ENCODE measurements at places on chromosomes 11 and 22.

GRCh38 chr11:132008872-132009271 is 638.5 kb downstream of the NTM start:
- DNase-seq: no peak

- no peak for DNase-seq
Observed at GRCh38 chr11:1178906-1179305, 21.2 kb downstream of the MUC5AC start.

GRCh38 chr11:4713241-4713640 is 8.7 kb downstream of the MMP26 start:
- DNase-seq: no peak

- DNase-seq: no peak
Observed at GRCh38 chr11:71368966-71369365, 79.2 kb downstream of the DHCR7 start.

DNA sequence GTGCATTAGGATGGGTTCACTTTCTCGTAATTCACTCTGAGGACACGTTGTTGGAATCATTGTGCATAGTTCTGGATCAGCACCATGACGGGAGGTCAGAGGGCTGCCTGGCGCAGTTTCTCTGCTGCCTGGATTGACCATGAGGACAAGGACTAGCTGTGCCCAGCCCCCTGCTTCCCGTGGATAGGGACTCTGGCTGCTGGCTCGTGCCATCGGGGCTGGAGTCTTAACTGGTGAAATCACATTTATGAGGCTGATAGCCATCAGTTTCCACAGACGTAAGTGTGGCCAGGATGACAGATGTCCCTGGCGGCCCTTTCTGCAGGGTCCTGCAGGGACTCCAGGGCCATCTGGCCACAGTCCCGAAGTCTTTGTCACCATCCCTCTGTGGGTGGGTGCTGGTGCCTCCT is 24.1 kb upstream of the GRAMD4 start:
- no peak for DNase-seq

- no peak for DNase-seq
Observed at GRCh38 chr11:117278347-117278746, 12.8 kb upstream of the BACE1-AS start.

GRCh38 chr11:8217926-8218325 is 45.8 kb downstream of the LMO1 start:
- DNase-seq: no peak

DNA sequence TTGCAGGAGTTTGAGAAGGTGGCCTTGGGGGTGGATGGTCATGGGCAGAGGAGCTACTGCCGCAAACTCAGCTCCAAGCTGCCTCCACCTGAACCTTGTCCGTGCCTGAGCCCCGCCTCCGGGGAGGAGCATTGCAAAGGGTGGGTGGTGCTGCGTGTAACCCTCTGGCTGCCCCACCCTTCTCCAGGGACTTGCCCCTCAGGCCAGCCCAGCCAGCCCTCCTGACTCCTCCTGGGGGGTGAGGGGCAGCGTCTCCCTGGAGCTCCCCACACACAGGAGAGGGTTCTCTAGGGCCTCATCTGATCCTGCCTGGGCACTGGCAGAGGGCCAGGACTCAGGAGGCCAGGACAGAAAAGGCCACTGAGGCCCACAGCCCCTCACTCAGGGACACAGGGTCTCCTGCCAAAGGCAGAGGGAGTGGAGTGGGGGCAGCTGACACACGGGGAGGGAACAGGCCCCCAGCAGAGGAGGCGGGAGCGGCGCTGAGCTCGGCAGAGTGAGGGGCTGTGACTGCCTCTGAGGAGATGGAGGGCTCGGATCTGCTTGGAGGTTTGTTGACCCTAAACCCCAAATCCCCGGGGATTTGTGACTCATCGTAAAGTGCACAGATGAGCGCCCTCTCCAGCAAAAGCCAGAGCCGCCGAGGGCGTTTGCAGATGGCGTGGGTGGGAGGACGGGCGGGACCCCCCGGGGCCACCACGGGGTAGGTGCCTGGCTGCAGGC is 12.8 kb downstream of the BRSK2 start:
- DNase-seq: no peak

DNA sequence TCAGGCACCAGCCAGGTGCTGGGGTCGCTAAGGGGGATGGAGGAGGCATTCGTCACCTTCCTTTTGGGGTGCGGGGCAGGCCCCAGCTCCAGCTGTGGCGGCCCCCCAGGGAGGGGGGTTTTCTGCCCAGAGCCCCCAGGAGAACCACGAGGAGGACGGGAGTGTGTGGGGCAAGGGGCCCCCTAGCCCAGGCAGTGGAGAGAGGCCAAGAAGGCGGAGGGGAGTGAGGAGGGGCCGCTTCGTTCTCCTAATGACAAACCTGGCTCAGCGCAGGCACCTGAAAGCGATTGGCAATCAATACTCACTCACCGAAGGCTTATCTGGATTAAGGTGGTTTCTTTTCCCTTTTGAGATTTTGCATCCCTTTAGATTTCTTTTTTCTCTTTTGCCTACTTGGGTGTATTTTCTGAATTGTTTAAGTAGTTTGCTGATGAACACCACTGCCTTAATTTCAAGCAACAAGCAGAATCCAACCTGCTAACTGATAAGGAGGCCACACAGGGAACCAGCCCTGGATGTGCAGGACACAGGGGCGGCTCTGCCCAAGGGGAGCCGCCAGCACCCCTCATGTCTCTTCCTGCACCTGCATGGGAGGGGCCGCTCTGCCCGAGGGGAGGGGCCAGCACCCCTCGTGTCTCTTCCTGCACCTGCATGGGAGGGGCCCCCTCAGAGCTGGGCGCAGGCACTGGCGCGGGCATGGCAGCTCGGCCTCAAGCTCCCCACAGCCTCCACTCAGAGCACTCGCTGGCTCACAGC is 122.3 kb downstream of the BRD1 start:
- DNase-seq: no peak

GRCh38 chr11:115996125-115996807 is 492.1 kb upstream of the CADM1 start:
- DNase-seq: no peak

DNA sequence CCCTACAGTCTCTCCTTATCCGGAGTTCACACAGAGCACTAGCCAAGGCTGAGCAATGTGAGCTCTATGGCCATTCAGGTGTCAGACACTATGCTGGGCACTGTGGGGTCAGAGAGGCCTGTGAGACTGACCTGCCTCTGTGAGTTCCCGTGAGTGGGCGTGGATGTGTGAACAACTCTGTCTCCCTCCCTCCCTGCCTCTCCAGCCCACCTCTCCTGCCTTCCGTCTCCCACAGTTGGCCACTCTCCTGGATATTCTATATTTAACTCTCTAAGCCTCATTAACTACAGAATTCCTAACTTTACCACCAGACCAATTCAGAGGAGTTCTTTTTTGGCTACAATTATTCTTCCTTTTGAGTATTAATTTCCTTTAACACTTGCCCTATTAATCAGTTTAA is 191.6 kb upstream of the NCAM1 start:
- no peak for DNase-seq

DNA sequence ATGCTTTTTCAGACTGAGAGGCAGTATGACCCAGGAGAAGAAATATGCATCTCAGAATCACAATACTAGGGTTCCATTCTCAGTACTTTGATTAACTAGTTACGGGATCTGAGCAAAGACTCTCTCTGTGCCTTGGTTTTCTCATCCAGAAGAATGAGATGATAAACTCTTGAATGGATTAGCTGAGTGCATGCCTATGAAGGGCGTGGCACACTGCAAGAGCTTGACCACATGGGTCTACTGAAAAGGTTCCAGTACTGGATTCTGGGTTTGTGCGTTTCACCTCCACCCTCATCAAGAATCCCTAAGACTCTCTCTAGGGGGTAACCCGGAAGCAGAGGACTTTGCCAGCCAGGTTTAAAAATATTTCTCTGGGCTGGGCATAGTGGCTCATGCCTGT is 25.6 kb downstream of the PGA5 start:
- no peak for DNase-seq

DNA sequence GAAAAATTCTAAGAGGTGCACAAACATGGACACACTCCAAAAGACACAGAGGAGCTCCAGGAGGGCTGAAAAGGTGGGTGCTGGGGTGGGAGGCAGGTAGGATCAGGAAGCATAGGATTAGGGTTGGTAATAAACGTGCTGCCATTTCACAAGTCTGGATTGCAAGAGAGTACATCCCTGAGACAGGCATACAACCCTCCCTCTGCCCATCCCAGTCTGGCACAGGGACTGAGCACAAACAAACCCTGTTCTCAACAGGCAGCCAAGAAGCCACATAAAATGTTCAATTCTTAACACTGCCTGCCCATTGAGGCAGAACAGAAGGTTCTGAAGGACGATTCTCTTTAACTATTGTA is 18.5 kb downstream of the SLC35F2 start:
- no peak for DNase-seq

GRCh38 chr22:41092847-41093411 is 537 bp downstream of the EP300 start:
- peak; percentile 36 for DNase-seq

DNA sequence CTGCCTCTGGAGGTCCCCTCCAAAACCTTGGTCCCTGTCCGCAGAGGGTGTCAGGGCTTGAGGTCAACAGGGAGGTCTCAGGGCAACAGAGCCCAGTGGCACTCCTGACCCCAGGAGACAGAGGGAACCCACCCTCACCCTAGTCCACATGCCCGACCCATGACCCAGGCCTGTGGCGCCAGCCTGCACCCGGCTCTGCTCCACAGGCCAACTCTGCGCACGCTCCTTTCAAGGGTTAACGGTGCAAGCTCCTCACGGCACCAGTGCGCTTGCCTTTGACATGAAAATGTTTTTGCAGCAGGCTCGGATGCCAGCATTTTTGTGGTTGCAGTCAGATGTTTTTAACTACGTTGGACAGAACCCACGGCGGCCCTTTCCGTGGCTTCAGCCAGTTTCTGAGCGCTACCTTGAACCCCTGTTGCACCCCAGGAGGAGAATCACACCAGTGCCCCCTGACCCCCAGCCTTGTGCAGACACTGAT is 68.6 kb downstream of the CDKN1C start:
- no peak for DNase-seq

DNA sequence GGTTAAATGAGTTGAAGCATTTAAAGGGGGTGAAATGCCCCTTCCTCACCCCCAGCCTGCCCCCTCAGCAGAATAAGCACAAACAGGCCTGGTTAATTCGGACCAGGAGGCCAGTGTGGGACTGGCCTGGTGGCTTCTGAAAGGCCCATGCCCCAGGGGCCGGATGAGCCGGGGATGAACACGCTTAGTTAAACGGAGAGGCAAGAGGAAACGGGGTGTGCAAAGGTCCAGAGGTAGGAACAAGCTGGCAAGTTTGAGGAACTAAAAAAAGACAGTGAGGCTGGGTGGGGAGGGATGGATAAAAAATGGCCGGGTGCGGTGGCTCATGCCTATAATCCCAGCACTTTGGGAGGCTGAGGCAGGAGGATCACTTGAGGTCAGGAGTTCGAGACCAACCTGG is 11.5 kb downstream of the SCUBE1 start:
- no peak for DNase-seq

GRCh38 chr11:102142333-102142732 is 32.1 kb downstream of the YAP1 start:
- DNase-seq: no peak

GRCh38 chr11:78432058-78432515 is 14.5 kb upstream of the GAB2 start:
- DNase-seq: no peak

- no peak for DNase-seq
Observed at GRCh38 chr11:28757725-28758515, 649.7 kb downstream of the METTL15 start.

DNA sequence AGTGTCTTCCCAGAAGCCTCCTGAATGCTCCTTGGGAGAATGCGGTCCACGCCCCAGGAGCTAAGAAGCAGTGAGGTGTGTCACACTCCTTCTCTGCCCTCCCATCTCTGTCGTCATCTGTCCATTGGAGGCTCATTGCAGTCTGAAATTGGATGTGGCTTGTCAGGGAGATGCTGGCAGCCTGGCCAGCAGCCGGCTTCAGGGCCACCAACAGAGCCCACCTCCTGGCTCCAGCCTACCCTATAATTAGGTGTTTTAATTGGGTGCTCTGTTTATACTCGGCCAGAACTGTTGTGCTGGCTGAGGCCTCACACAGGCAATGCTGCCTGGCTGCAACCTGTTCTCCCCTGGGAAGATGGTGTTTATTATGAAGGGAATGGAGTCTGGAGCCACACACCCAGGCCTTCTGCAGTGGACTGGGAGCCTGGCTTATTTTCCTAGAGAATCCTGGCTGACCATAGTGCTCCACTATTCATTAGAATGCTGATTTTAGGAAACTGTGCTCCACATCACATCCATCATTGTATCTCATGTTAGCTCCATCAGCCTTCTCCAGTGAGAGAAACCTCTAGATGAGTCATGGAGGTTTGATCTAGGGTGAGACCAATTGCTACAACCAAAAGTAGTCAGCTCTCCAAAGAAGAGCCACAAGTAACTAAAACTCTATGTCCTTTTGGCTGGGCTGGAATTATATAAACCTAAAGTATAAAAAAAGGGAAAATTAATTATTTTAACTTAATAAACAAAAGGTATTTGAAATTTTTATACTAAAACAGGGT is 86.8 kb upstream of the CRTAM start:
- DNase-seq: no peak

- DNase-seq: no peak
Observed at GRCh38 chr22:27474112-27474571, 327.4 kb downstream of the MN1 start.

GRCh38 chr11:66625041-66625751 is 8.8 kb downstream of the RBM14 start:
- no peak for DNase-seq

DNA sequence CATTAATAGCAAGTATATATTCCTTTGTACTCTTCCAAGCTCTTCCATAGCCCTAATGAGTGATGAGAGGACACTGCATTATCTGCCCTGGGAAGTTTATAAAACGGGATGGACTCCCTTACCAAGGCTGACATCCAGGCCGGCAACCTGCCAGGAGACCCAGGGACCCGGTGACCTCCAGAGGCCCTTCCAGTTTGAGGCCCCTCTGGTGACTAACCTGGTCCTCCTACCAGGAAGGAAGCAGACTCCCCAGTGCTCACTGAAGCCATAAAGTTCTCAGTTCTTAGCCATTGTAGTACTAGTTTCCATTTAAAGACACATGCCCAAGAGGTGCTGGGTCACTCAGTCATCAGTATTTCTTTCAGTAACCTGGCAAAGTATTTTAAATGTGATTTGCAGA is 345.4 kb downstream of the TENM4 start:
- no peak for DNase-seq
